Anterior cingulate cortex (tissue), 58 donors: ENCODE measurements at places on chromosomes 13 and 19.
A peak's percentile ranks its signal among the peaks of the same experiment; 100 is the strongest.

DNA sequence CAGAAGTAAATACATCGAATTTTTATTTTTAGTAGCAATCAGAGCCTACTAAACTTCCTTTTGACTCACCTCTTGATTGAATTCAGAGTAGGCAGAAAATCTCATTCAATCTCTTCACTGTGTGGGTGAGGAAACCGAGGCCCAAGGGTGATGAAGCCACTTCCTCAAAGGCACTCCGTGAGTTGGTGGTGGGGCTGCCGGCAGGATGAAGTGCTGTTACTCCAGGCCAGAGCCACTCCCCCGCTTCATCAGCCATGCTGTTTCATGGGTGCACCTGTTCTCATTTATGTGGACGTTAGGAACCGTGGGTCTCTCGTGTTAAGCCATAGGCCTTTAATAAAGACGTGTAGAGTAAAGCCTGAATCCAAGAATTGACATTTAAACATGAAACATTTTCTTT is 13.2 kb downstream of the ING1 start:
- no peak for DNase-seq

- peak; percentile 41 for DNase-seq
Measured at GRCh38 chr19:48419158-48419920, 25.9 kb downstream of the GRIN2D start.

DNA sequence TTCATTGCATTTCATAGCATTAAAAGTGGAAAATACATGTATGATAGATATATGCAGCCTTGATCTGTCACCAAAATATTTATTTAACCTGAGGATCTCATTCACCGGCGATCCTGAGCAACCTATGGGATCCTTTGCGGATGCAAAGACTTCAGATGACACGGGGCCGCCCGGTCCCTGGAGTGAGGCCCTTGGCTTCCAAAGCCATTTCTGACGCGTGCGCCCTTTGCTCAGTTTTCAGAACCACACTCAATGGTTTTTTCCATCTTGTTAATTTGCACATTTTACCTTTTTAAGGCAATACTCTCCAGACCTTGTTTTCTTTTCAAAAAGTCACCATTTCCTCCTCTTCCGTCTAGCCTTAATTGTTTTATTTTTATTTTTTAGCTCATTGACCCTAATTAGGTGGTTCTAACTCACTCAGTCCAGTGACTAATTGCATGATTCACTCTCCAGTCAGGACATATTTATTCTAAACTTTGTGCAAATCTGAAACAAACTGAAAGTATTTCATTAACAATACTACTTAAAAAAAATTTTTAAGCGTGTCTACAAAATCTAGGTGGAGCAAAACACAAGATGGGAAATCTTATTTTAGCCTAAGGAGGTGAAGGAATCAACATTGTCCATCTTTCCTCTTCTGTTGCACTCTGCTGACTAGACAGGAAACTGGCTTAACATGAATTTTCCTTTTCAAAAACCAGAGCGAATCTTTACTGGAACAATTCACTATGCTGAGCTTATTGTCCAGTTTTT is 47.9 kb downstream of the COL4A1 start:
- DNase-seq: no peak

DNA sequence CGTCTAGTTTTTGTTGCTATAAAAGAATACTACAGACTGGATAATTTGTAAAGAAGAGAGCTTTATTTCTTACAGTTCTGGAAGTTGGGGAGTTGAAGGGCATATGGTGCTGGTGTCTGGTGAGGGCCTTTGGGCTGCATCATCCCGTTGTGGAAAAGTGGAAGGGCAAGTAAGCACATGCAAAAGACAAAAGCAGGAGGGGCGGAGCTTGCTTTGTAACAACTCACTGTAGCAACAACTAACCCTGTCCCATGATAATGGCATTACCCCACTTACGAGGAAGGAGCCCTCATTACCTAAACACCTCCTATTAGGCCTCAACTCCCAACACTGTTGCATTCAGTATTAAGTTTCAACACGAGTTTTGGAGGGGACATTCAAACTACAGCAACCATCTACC is 7.2 kb upstream of the DNAJC15 start:
- DNase-seq: no peak

DNA sequence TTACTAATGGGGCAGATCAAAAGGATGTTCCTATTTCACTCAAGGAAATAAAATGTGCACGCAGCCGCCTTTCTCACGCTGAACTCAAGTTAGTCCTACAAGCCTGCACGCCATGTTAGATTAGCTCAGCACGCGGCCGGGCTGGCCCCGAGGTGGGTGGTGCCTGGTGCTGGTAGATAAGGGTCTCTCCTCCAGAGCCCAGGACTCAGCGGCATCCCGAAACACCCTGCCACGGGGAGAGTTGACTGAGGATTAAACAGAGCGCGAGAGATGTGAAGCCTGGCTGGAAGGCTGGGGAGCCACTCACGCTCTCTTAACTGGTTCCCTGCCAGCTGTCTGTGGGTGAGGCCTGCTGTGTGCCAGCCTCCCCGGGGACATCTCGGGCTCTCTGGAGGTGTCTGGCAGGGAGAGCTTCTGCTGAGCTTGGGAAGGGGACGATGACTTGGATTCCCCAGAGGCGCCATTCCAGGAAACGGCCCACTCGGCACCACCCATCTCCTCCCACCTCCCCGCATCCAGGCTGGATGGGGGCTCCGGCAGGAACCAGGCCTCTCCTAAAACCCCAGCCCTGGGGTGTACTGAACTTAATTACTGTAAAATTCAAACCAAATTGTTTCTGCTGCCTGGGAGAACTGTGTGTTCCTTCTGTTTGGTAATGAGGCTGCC is 122.2 kb downstream of the KDM4B start:
- DNase-seq: peak; percentile 36

- DNase-seq: no peak
Measured at GRCh38 chr19:48877855-48878195, 5.6 kb downstream of the PPP1R15A start.

DNA sequence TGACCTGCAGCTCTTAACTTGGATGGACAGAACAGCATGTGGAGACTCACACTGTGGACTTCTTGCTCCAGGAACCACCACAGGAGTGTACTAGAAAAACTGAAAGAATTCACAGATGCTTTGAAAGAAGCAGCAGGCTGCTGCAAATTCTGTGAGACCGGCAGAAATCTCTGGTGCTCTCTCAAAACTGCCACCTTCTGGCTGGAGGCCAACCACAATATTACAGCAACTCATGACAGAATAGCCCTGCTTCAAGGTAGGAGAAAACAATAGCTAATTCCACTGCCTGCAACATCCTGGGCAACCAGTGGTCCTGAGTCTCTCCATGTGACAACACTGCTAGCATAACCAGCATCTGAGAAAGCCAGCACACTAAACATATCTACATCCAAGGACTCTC is 26.9 kb downstream of the CDK8 start:
- no peak for DNase-seq

- no peak for DNase-seq
Measured at GRCh38 chr13:39682310-39682709, 26.8 kb downstream of the COG6 start.

- DNase-seq: no peak
Measured at GRCh38 chr19:35991731-35992450, 3.1 kb upstream of the SDHAF1 start.

DNA sequence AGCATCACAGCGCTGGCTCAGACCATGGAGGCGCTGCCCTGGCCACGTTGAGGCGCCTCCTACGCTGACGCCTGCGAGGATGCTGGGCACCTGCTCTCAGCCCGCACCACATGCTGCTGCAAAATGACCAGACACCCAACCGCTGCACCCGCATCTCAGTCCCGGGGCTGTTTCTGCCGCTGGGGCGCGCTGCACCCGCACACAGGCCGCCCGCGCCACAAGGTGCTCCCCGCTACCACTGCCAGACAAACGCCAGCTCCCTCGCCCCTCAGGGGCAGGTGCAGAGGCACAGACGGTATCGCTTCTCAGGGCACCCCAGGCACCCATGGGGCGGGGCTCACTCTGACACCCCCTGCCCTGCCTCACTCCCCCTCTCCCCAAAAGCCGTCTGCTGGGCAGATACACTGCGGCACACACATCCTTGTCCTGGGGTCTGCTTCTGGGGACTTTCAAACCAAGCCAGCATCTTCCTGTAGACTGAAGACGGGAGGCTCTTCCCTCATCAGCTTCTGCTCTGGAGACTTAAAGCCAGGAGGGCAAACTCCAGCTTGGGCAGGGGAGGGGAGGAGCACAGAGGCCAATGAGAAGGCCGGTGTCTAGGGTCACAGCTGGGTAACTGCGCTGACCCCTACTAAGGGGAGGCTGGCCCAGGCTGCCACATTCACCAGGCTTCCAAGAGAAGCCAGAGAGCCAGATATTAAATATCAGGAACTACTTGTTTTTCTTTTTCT is 16.3 kb downstream of the CHERP start:
- no peak for DNase-seq

DNA sequence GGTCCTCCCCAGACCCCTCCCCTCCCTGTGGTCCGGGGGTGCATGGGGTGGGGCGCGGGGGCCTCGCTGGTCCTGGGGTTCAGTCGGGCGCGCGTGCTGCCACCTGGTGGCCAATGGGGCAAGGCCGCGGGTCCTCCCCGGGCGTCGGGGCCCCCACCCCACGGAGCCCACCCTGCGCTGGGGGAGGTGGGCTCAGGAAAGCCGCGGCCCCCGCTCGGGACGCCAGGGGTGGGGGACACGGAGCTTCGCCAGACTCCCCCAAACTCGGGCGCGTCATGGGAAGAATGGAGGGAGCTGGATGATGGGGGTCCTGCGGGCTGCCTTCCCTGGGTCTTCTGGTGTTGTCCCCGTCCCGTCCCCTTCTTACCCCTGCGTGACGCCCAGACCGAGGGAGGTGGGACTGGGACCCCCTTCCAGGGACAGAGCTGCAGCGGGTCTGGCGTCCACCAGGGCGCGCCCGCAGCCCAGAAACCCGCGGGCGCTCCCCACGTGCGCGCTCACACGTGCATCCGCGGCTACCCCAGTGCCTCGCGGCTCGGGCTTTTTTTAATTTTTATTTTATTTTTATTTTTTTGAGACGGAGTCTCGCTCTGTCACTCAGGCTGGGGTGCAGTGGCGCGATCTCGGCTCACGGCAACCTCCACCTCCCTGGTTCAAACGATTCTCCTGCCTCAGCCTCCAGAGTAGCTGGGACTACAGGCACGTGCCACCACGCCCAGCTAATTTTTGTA is 19.8 kb upstream of the TCF3 start:
- DNase-seq: no peak

DNA sequence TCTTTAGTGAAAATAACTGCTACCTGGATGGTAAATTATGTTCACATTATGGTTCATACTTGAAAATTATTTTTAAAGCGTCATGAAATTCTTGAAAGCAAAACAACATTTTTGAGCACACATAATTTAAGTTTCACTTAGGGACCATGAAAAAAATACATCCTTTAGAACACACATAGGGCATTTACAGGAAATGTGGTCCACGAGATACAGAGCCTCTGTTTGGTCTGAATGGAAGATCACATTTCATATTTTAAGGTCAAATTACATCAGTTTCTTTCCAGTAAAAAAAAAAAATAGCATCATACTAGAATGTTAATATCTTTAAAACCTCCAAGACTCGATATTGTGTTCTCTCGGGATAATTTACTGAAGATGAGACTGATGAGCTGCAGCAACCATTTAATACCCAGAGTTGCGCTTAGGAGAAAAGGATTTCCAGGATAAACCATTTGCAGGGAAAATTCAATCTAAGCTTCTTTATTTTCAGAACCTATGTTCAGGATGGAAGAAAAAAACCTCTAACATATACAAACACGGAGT is 720.7 kb downstream of the DIAPH3 start:
- DNase-seq: no peak

DNA sequence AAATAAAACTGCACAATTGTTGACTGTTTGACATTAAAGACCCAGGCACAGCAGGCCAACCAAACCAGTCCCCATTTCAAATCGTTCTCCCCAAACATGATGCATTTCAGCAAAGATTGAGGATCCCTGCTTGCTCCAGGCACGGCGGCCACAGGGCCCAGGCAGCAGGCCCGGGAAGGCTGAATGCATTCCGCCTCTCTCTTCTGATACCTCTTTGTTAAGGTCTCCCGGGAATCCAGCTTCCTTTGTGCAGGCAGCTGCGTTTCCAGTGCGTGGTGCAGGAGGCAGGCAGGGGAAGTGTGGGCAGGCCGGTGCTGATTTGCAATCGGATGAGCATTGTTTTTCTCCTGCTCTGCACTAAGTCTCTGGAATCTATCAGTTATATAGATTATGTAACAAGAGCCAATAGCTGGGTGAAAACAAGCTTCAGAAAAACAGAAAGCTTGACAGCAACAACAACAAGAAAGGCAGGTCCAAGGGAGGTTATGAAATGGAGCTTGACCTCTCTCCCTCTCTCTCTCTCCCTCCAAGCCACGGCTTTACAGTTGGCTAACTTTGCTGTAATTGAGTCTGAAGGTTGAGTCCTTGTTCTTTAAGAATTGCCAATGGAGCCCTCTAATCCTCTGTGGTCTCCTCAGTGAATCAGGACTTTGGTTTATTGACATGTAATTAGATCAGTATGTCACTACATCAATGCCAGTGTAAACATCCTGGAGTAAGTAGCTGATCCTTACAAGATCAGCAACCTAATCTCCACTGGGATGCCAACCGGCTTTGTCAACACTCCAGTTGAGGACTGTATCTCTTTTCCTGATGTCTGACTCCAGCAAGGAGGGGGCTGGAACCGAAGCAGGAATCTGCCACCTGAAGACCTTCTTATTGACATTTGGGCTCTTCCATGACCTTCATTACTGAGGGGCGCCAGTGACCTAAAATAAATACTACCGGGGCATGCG is 338.0 kb downstream of the TEX29 start:
- peak; percentile 54 for DNase-seq

DNA sequence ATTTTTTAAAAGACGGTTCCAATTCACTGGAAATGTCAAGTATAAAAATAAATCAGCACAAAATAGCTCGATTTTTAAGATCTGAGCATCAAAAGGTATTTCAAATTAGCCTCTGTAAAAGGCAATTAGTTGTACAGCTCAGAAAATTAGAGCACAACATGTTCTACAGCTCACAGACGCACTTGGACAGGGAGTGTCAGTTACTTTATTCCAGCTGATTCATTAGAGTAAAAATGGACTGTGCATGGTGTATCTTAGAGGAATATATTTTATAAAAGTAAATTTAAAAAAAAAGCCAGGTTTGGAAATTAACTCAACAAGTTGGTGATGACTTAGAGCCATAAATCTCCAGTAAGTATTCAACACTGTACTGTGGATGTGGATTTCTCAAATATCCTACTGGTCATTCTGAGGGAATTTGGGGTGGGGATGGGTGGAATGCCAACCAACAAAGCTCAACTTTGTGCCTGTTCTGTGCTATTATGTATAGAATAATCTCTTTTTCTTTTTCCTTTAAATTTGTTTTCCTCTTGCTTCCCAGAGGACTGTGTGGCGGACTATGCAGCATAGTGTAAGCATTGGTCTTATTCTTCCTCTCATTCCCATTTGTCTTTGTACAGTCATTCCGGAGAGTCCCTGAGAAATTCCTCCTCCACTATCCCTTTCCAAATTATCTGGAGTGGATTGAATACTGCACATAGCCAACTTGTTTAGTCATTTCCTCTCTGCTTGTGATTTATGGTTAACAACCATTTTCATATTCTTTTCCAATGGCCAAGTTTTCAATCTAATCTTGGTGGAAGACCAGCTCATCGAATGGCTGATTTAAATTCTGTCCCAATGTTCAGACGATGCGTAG is 169.3 kb downstream of the DCT start:
- DNase-seq: no peak

GRCh38 chr19:10292206-10292788 is 2.5 kb downstream of the ICAM5 start:
- peak; percentile 27 for DNase-seq

- no peak for DNase-seq
Measured at GRCh38 chr19:1921825-1922224, 16.6 kb downstream of the ADAT3 start.
